Activated CD4-positive, alpha-beta T cell treated with anti-CD3 and anti-CD28 coated beads, Interleukin-2, amount 50 U/mL, for 24 hours (primary cell): ENCODE measurements at places on chromosomes 3 and 15.

DNA sequence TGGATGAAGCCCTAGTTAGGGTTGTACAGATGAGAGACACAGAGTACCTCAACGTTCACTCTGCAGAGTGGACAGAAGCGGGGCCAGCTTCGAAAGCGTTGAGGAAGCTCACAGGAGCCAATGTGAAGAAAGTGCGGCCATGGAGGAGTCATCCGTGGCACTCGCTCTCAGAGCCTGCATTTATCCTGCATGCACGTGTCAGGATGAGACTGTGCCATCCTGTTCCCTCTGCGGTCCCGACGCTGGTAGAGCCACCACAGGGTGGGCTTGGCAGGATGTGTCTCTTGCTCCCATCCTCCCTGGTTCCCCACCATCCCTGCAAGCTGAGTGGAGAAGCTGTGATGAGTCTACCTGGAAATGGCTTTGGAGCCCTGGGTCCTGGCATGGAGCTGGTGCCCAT, 39.3 kb downstream of the KLHL25 start:
- DNase-seq = no peak

GRCh38 chr3:13887495-13888300, 7.8 kb upstream of the WNT7A start:
- DNase-seq = no peak

- no peak for DNase-seq
Measured at GRCh38 chr3:172317984-172318383, 130.3 kb downstream of the GHSR start.

DNA sequence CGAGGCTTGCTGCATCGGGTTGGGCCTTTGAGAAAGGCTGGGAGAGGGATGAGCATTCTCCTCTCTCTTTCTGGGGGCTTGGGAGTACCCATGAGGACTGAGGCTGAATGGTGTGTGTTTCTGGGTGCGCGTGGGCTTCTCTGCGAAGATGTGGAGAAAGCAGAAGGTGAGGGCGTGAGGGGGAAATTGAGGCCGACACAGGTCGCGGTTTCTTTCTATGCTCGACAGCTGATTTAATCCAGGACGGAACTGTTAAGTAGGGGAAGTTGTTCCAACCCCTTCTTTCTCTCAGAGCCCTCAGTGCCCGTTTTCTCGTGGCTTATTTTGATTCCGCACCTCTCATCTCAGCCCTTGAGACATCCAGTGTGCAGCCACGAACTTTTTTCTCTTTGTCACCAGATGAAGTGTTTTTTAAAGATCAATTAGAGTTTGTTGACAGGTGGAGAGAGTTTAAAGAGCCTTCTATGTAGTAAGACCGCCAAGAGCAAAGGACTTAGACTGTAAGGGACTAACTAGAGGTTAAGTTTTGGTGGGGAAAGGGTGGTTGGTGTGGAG, 711 bp downstream of the STARD9 start:
- DNase-seq = no peak

DNA sequence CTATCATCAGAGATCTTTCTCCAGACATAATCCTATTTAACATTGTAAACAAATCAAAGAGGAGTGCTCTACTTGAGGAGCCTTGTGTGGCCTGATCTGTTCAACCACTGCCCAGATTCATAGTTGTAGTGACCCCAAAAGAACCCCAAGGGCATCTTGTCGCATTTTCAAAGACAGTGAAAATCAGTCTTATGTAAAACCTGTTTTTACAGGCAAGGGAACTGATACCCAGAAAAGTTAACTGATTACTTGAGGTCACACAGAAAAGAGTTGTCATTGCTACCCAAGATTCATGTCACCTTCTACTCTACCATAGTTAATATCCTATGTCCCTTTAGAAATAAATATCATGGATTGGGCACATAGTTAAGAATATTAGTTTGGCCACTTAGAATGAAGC, 40.5 kb upstream of the ARPP21 start:
- no peak for DNase-seq

DNA sequence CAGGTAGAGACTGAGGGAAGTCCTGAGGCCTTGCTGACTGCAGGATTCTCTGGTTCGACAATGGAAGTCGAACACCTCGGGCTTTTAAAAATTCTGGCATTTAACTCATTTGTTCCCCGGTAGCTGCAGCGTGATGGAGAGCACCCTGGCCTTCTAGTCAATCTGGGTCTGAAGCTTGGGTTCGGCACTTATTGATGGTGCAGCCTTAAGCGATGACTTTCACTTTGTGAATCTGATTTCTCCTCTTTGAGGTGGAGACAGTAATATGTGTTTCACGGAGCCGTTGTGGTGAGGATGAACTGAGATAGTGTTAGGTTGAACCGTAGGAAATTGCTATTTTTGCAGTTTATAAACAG, 621 bp upstream of the PARP6 start:
- DNase-seq = no peak

DNA sequence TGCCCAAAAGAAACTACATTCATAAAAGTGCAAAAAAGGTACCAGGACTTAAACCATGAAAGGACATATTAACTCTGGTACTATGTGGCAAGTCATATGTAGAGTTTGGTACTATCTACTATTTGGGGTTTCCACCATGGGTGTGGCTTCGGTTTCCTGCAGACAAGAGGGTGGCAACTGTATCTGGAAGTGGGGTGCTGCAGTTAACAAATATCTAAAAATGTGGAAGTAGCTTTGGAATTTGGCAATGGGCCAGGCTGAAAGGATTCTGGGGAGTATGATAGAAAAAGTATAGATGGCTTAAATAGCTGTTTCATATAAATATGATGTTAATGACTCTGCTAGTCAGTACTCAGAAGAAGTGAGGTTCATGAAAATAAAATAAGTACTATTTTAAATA, 44.0 kb downstream of the PLSCR2 start:
- DNase-seq = no peak

- no peak for DNase-seq
Measured at GRCh38 chr3:176941689-176942088, 255.6 kb downstream of the TBL1XR1 start.

DNA sequence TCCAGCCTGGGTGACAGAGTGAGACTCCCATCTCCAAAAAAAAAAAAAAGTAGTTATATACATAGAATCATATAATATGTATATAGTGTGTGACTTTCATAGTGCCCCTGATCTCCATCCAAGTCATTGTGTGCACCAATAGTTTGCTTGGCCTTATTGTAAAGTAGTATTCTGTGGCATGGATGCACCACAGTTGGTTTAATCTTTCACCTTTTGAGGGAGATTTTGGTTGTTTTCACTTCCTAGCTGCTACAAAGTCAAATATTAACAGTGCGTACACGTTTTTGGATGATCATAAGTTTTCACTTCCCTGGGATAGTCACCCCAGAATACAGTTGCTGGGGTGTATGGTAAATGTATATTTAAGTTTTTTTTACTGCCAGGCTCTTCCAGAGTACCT, 162.8 kb downstream of the PTPRG start:
- DNase-seq = no peak

- DNase-seq = no peak
Measured at GRCh38 chr15:96322536-96323318, 7.8 kb upstream of the NR2F2 start.

- DNase-seq = no peak
Measured at GRCh38 chr3:46214751-46215352, 6.7 kb upstream of the CCR1 start.

DNA sequence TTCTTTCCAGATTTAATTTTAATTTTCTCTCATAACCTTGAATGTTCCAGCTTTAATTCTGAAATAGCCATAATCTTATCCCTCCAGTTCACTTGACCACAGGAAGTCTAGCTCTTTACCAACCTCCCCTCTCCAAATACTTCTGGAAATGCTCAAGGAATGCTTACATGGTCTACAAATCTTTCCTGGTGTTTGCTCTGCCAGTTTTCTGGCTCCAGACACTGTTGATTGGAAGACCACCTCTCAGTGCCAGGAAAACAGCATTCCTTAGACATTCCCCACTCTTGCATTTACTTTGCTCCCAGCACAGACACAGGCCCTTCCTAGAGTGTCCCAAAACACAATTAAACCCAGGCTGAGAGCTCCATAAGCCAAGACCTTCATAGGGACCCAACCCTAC, 98.6 kb downstream of the MESD start:
- no peak for DNase-seq

DNA sequence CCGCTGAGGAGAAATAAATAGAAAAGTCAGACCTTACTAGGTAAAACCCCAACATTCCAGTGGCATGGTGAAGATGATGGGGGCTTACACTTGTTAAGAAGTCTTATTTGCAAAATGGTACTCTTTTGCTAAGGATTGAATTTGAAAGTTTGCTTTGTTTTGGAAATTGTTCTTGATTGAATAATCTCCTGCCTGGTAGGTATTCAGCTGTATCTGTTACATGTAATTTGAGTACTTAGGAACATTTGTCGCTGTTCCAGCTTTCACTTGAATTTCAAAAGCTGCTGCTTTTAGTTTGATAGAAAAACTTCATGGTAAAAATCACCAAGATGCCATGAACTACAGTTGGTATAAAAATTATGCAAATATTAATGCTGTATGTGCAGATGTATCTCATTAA, 44.6 kb downstream of the TFG start:
- DNase-seq = no peak

DNA sequence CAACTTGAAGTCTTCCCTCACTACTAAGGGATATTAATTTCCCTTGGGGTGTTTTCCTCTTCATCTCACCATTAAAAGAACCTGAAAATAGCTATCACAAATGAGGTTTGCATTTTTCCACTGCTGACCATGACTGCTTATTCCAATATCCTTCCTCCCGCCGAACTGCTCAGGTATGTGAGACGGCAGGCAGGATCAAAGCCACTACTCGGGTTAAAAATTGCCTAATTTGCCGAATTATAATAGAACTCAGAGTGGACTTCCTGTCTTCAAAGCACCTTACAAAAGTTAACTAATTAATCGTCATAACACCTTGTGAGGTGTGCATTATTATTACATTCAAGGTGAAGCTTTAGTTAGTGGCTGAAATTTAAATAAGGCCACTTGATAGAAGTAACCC, 655.2 kb upstream of the ADAMTS9 start:
- no peak for DNase-seq

DNA sequence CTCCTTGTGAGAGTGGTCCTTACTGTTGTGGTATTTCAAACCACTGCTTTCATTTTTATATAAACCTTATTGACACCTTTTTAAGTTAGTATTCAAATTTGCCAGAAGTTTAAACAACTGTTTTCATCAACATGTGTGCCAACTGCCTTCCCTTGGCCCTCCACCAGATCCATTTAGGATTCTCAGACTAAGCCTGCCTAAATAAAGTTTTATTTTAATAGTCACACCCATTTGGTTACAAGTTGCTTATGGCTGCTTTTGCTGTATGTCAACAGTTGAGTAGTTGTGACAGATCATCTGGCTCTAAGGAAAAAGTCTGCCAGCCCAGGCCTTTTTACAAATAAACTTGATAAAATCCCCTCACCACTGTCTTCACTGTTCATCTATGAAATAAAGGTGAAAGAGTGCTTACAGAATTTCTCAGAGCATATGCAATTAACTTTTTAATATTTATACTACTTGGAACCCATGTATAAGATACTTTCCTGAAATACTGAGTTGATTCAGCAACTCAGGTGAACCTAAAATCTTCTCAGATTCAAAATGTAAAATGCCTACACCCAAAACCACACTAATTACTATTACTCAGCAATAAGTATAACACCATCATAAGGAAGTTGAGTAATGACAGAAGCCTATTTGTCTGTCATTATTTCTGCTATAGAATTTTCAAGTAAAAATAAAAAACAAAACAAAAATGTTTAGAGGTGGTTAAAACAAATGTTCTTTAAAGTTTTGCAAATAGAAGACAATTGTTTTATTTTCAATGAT, 35.1 kb downstream of the PEAK1 start:
- no peak for DNase-seq

DNA sequence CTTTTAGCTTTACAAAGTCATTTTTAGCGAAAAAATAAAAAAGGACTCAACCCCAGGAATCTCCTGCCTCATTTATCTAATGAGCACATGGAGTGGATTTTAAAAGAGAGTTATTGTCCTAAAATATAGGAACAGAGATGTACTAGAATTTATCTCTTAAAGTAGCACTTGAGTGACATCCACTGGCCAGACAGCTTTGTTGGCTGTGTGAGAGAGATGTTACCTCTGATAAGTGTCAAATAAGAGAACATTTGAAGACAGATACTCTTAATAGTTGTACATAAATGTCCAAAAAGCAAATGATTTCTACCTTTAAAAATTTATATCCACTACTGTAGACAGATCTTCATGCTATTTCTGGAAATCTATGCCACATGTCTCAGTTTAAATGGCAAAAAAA, 12.3 kb upstream of the MFSD1 start:
- DNase-seq = no peak

DNA sequence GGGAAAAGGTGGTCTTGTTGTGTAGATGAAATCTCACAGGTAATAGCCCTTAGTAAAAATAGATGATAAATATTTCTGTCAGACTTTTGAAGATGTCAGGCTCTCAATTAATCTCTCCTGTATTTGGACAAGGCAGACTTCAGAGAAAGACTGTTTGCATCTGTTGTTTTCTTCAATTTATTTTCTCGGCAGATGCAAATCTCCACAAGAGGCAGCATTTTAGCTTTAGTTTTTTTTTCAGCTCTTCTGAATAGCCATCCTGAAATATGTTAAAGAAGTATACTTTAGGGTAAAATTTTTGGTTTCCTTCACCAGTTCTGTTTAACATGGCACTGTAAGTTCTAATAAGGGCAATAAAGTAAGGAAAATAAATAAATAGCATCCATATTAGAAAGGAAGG, 685.1 kb downstream of the SI start:
- DNase-seq = no peak

DNA sequence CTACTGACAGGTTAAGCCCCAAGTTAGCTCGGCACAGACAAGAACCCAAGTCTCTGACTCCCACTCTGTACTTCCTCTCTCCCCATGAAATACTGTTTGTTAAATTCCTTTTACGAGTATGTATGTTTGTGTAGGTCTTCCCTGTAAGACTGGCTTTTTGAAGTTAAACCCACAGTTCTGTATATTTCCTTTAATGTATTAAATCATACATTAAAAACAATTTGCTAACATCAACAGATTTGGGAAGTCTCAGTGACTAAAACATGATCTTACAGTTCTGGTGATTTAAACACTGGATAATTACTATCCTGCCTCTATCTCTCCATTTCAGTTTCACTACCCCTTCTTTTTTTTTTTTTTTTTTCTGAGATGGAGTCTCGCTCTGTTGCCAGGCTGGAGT, 4.4 kb downstream of the CMTM6 start:
- DNase-seq = no peak

DNA sequence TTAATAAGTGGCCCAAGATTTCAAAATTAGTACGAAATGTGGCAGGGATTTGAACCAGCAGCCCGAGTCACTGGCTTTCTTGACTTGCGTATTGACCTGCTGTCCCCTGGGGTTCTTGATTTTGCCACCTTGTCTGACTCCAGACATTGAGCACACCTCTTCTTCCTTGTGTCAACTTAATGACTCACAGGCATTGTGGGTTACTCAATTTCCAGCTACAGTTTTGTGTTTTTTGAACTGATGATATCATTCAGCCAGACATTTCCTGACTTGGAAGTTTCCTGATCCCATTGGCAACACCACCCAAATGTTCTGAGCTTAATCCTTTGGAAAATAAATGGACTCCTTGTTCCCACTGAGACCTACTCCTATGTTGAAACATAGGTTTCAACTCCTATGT, 64.2 kb downstream of the MOBP start:
- DNase-seq = no peak
